ENCODE measurements at places on chromosomes 7 and 10.

DNA sequence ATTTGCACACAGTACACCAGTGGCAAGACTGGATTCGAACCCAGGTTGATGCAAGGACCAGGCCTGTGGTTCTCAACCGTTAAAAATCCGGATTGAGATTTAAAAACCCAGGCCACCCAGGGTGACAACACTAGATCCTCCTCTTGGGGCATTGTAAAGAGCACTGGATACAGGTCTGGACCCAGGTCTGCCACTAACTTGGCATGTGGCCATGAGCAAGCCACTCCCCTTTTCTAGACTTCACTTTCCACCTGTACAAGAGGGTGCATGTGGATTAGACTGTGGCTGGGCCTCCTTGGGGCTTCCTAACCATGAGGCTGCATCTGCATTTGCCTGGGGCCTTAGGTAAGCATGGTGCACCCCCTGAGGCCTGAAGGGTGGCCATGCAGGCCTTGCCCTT, 21.7 kb upstream of the SLC29A3 start:
- no peak for DNase-seq

- no peak for DNase-seq
Observed at GRCh38 chr7:84813376-84813775, 373.5 kb downstream of the SEMA3D start.

GRCh38 chr7:30321882-30322192, 37.4 kb downstream of the ZNRF2 start:
- no peak for DNase-seq

DNA sequence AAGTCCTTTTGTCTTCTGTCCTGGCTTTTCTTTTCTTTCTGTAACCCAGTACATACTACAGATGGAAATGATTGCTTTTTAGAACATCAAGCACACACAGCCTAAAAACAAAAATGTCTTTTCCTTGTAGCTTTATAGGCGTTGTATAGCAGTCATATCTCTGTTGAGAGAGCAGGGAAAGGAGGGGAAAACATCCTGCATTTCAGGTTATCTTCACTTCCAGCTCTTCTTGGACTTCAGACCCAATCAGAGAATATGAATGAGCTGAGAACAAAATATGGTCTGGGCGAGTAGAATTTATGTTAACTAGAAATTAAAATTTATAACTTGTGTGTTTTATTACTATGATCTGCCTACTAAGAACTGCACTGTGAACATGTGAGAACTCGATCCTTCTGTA, 14.7 kb downstream of the TMEM60 start:
- DNase-seq: no peak

DNA sequence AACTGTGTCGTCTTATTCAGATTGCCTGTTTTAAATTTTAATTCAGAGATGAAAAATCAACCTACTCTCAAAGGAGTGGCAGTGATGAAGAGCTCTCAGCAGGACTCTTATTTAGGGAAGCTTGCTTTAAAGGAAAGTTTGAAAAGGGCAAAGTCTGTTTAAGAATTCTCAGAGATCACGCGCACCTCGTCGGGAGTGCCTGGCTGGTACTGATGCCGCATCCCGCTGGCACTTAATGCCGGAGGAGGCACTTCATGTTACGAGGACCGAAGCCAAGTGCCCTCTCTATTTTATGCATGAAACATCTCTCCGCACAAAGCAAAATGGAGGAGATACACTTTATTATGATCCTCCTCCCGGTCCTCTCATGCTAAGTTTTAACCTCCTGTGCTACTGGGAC, 71.1 kb upstream of the INSYN2A start:
- no peak for DNase-seq

GRCh38 chr7:50723173-50723572, 59.5 kb downstream of the GRB10 start:
- DNase-seq: no peak

- DNase-seq: no peak
Observed at GRCh38 chr7:135784013-135784412, 35.4 kb upstream of the FAM180A start.

GRCh38 chr10:6089334-6090219, 743 bp downstream of the RBM17 start:
- peak; percentile 53 for DNase-seq

GRCh38 chr7:26987338-26987737, 108.5 kb downstream of the HOXA1 start:
- no peak for DNase-seq

DNA sequence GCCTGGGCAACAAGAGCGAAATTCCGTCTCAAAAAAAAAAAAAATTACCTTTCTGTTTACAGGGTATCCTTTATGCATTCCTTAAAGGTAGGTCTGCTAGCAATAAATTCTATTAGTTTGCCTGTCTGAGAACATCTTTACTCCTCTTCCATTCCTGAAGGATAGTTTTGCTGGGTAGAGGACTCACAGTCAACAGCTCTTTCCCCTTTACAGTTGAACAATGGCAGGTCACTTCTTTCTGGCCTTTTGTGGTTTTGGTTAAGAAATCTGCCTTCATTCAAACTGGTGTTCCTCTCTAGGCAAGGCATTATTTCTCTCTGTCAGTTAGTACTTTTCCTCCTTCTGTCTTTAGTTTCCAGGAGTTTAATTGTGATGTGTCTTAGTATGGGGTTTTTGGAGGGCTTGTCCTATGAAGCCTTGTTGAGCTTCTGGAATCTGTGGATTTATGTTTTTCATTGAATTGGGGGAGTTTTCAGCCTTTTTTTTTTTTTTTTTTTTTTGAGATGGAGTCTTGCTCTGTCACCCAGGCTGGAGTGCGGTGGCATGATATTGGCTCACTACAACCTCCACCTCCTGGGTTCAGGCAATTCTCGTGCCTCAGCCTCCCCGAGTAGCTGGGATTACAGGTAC, 4.8 kb upstream of the DNAAF5 start:
- DNase-seq: no peak

- no peak for DNase-seq
Observed at GRCh38 chr10:71266918-71267442, 52.1 kb upstream of the SLC29A3 start.

DNA sequence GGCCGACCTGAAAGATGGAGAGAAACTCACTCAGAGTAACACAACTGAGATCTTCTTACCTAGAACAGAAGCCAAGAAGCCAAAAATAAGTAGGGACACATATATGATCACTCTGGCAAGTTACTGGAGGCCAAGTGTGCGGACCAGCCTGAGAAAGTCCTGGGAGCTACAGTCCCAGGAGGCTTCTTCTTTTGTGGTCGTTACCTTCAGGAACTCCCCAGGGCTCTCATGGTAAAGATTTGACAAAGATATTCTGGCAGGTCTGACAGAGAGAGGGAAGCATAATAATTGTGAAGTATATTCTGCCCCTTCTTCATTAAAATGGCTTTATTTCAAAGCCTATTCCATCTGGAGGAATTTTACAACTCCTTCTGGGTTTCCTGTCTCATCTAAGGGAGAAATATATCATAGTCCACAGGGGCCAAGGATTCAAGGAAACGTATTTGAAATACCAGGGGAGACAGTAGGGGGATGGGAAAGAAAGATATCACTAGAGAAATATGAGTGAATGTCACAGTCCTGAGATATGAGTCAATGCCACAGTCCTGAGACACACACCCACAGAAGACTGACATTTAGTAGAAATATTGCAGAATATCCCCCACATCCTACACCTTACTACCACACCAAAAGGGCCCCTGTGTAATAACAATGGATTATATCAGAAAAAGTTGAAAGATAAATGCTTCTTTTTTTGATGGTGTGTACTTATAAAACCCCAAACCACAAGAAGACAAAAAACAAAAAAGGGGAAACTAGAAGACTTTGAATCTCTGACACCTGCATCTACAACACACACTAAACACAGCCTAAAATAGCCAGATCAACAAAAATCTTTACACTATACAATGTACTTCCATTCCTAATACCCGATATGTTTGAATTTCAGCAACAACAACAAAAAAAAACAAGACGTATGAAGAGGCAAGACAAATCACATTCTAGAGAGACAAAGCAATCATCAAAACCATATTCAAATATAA, 594.2 kb upstream of the NRG3 start:
- DNase-seq: no peak

GRCh38 chr10:93755443-93756116, 2.2 kb upstream of the LGI1 start:
- DNase-seq: no peak

DNA sequence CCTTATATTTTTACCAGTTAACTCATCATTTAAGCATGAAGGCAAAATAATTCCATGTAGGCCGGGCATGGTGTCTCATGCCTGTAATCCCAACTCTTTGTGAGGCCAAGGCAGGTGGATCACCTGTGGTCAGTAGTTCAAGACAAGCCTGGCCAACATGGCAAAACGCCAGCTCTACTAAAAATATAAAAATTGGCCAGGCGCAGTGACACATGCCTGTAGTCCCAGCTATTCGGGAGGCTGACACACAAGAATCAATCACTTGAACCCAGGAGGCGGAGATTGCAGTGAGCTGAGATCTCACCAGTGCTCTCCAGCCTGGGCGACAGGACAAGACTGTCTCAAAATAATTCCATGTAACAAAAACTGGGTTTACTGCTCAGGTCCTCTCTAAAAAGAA, 18.3 kb downstream of the HNRNPA2B1 start:
- no peak for DNase-seq

DNA sequence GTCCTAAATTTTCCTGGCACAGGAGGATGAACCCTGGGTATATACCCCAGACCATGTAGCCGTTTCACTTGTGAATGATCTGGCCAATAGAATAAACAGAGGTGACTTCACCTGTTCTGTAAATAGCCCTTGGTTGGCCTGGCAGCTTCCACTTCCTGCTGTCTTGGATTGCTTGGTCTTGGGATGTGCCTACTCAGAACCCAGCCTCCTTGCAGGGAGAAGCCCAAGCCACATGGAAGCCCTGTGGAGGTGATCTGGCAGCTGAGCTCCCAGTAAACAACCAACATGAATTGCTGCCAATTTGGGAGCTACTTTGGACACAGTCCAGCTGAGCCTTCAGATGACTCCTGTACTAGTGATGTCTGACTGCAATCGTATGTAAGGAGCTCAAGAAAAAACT, 4.8 kb upstream of the RAPGEF5 start:
- DNase-seq: no peak

DNA sequence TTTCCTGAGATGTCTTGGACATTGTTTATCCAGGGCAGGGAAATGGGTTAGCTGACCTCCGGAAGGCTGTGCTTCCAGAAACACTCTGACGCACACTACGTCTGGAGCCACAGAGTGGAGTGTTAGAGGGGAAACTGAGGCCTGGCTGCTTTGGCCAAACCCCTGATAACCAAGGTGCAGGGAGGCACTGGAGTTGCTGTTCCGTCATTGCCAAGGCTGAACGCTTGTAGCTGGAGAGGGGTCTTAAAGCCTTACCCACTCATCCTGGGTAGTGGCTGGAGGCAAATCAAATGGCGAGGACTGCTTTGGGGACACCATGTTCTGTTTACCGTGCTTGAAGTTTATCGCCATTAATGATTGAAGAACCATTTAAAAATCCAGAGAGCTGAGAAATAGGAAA, 604.1 kb upstream of the FOXK1 start:
- no peak for DNase-seq

- DNase-seq: no peak
Observed at GRCh38 chr7:120611975-120612374, 246.0 kb downstream of the TSPAN12 start.

DNA sequence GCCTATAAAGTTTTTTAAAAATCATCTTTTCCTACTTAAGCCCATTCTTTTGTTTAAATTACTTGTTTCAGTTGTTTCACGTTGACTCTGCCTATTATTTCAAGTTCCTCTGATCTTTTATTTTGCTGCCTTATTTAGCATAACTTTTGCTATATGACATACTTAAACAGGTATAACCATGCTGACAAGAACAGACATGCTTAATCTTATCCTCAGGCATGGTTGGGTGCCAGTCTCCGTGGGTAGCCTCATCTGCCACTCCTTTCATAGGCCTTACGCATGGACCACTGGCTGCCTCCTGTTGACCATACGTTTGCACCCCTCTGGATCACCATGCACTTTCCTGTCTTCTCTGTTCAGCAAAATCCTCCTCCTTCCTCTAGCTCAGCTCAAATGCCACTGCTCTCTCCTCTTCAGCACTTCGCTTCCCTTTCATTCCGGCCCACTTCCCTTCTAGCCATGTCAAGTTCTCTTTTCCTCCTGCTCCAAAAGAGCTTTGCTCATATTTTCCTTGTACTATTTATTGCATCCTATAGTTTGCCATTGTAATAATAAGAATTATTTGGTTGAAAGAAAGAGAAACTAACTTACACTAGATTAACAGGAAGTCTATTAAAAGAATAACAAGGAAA, 10.0 kb upstream of the TSPAN33 start:
- DNase-seq: no peak
